ENCODE measurements at places on chromosomes 12 and 14. TPM values are rescaled to one million over a fixed set of nuclear protein-coding genes. Genes with fewer than 3 reads are reported as not detected.

RNF212B gene
- not detected for total RNA-seq

C12orf54 gene
- total RNA-seq: not detected

CMKLR1 gene
- 2.3 TPM for total RNA-seq

PPP1R36 gene
- 6.7 TPM for total RNA-seq

RPGRIP1 gene
- not detected for total RNA-seq

TMEM253 gene
- total RNA-seq: 0.24 TPM

CDKL1 gene
- total RNA-seq: 69.3 TPM

FZD10 gene
- 2.4 TPM for total RNA-seq

MYO1H gene
- not detected for total RNA-seq

GALNT9 gene
- total RNA-seq: 0.20 TPM

CLEC4D gene
- not detected for total RNA-seq

STYK1 gene
- not detected for total RNA-seq

SERPINA12 gene
- not detected for total RNA-seq

EPYC gene
- not detected for total RNA-seq
